ENCODE measurements at places on chromosomes 12 and 14. TPM values are rescaled to one million over a fixed set of nuclear protein-coding genes. Genes with fewer than 3 reads are reported as not detected.

Gene ITGB7
- not detected for total RNA-seq

Gene ARHGAP9
- total RNA-seq = 0.18 TPM

Gene SLC10A1
- not detected for total RNA-seq

Gene DNAAF2
- total RNA-seq = 3.5 TPM

Gene SDR9C7
- not detected for total RNA-seq

Gene LDHB
- total RNA-seq = 843 TPM

Gene CDK4
- 172 TPM for total RNA-seq

Data from myometrial cell (primary cell).